ENCODE measurements at places on chromosomes 13 and 19.

GRCh38 chr13:77507931-77508776 is 27.4 kb upstream of the SCEL start:
- DNase-seq = peak; percentile 70

GRCh38 chr13:102380012-102380411 is 21.8 kb downstream of the FGF14 start:
- no peak for DNase-seq

DNA sequence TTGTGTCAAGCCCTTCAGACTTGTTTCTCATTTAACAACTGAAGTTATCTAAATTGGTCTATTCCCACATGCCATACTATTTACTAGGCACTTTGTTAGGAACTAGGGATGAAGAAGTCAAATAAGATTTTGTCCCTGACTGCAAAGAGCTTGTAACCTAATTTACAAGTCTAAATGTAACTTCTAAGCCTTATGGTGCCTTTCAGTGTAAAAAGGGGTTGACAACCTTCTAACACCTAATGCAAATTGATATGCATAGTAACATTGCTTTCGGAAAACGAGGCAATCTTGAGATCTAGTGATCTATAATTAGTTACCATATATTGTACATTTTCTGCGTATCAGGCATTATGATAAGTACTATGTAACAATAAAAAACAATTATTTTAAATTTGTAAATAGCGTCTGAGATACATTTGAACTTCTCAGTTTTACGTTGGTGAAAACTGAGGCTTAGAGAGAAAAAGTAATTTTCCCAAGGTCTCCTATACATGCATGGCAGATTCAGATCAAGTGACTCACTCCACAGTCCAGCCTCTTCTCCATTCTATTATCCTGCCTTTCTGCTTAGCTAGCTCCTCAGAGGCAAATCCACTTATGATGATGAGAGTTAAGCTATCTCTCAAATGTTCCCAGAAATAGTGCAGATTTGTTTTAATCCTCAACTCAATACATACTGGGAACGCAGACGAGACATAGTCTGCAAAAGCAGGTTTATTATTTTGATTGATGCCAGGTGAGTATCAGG is 764.9 kb upstream of the SLITRK5 start:
- DNase-seq = no peak

- peak; percentile 72 for DNase-seq
These were observed 638.2 kb upstream of the SPRY2 start for GRCh38 chr13:80979035-80979641.

DNA sequence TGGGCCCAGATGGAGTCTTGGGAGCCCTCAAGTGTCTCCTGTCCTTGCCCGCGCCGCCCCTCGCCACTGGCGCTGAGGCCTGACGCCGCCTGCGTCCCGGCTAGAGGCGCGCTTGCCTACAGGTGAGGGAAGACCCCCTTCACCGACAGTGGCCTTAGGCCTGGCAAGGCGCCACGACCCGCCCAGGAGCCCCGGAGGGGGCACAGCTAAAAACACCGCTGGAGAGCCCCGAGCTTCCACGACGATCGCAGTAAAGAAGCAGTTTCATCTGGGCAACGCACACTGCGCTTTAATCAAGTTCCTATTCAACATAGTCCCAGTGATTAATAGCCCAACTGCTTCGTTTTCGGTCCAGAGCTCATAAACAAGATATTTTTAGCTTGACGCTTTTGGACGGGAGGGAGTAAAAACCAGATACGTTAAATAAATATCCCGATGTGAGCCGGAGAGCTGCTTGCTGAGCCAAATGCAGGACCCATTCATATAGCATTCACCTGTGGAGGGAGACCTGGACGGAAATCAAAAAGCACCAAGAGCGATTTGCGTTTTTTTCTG is 1.5 kb upstream of the CEBPA start:
- DNase-seq = no peak

GRCh38 chr19:55443045-55443823 is at the start of gene SHISA7:
Gene SHISA7 (minus strand): TSS chr19:55443300. CDS start chr19:55442863, 437 bp downstream.
- DNase-seq = no peak

All from GM03348 (cell line).